ENCODE measurements at places on chromosomes 1 and 21. TPM values are rescaled to one million over a fixed set of nuclear protein-coding genes. Genes with fewer than 3 reads are reported as not detected.
A peak's percentile ranks its signal among the peaks of the same experiment; 100 is the strongest.

LCE1A gene
- total RNA-seq = 0.44 TPM

ARHGAP30 gene
- not detected for total RNA-seq

GSTM1 gene
- 19.5 TPM for total RNA-seq

ADORA1 gene
- total RNA-seq = 0.21 TPM

AMY1A gene
- total RNA-seq = not detected

SELENOF gene
- 115 TPM for total RNA-seq

MPZ gene
- total RNA-seq = 0.56 TPM

EFNA3 gene
- total RNA-seq = 4.1 TPM

ADAMTS1 gene
- 69.7 TPM for total RNA-seq

OR6K3 gene
- not detected for total RNA-seq

CD52 gene
- total RNA-seq = not detected

ITSN1 gene
- 37.7 TPM for total RNA-seq

DNA sequence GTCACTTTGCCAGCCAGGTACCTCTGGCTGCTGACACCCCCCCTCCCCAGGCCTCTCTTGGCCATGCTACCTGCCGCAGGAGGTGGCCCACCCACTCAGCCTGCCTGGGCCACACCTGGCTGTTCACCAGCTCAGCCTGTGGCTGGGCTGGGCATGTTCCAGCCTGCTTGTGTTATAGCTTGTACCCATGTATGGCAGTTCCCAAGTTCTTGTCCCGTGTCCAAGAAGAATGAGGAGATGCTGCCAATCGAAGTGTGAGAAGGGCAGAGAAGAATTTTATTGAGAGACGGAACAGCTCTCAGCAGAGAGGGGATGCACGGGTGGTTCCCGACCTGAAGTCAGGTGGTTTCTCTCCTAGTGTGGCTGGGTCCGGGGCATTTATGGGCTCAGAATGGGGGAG lies 3.9 kb upstream of the MMEL1 start:
- peak; percentile 38 for DNase-seq

- no peak for DNase-seq
Measured at GRCh38 chr21:31514598-31514997, 144.9 kb upstream of the SOD1 start.

- DNase-seq = no peak
Measured at GRCh38 chr21:29466532-29466931, 167.8 kb downstream of the BACH1 start.

DNA sequence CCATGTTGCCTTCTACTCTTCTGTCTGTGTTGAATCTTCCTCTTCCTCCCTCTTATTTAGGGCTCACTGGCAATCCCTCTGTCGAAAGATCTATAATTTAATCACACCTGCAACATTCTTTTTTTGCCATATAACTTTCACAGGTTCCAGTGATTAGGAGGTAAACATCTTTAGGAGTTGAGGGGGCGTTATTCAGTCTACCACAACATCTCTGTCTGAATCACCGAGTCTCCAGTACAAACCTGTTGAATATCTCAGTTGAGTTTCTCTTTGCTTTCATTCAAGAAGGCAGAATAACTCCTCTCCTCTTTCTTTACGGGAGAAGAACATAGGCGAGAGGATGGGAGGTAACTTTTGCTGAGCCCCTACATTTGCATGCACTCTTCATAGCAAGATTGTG lies 101.9 kb upstream of the CDC42BPA start:
- no peak for DNase-seq

GRCh38 chr1:62833529-62833928 lies 49.6 kb downstream of the ATG4C start:
- no peak for DNase-seq

DNA sequence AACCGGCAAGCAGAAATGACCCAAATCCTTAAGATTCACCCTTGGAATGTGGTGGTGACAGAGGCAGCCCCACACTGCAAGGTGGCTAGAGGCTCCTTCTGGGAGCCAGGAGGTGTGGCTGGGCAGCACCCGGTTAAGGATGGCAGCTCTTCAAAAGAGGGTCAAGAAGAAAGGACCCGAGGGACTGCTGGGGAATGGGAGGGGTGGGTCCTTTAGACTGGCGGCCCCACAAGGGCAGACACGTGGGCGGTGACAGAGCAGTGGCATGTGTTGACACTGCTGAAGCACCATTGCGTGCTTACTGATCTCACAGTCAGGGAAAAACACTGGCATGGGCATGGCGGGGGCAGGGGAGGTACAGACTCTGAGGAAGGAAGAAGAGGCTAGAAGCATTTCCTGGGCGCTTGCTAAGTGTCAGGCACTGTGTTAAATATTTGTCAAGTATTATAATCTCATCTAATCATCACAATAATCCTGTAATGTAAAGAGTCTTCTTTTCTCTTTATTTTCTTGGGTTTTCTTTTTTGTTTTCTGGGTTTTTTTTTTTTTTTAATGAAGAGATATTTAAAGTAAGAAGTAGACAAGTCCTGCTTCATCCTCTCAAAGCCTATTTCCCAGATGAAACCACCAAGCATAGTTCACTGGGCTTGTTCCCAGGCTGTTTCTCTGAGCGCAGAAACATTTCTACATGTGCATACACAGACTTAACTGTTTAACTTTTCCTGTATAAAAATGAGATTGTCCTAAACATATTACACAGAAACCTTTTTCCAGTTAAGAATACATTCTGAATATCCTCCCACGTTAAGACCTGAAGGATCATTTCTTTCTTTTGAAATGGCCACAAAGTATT lies 165.8 kb upstream of the EDN2 start:
- DNase-seq = no peak

DNA sequence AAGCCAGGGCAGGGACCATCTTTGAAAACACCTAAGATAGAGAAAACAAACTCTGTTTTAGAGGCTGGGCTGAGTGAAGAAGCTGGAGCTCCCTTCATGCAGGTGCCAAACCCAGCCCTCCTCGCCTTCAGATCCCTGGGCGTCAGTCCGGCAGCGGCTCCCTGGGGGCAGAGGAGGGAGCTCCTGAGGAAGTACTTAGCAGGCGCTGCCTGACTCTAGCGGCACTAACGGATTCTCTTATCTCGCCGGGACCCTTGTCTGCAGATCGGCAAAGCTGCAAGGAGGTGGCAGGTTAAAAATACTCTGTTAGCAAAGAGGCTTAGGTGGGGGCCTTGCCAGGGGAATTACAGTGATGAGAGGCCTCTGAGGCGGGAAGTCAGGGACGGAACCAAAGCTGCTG lies 79.6 kb downstream of the PLXNA2 start:
- no peak for DNase-seq

- no peak for DNase-seq
Measured at GRCh38 chr1:199746666-199747384, 280.7 kb upstream of the NR5A2 start.

GRCh38 chr1:114431026-114431425 lies 80.0 kb downstream of the TRIM33 start:
- no peak for DNase-seq

DNA sequence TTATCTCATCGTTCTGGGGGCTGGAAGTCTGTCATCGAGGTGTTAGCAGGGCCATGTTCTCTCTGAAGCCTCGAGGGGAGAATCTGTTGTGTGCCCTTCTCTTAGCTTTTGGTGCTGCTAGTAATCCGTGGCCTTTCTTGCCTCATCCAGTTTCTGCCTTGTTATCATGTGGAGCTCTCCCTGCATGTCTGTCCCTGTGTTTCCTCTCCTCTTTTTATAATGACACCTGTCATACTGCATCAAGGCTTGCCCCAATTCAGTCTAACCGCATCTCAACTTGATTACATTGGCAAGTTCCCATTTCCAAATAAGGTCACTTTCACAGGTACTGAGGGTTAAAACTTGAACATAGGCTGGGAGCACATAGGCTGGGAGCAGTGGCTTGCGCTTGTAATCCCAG lies 82.6 kb upstream of the CNIH3 start:
- no peak for DNase-seq

- peak; percentile 92 for DNase-seq
Measured at GRCh38 chr1:238647877-238648276, 738.5 kb upstream of the CHRM3 start.

GRCh38 chr1:40868051-40868723 lies 6.0 kb upstream of the CITED4 start:
- DNase-seq = peak; percentile 84

DNA sequence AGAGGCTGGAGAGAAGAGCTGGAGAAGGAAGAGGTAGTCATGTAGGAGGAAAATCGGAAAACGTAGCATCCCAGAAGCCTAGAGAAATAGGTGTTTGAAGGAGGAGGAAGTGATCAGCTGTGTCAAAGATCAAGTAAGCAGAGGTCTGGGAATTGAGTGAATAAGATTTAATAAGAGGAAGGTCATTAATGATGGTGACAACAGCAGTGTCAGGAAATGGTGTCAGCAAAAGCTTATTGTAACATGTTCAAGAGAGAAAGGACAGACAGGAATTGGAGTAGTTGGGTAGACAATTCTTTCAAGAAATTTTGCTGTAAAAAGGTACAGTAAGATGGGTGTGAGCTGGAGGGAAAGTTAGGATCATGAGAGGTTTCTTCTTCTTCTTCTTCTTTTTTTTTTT lies 41.6 kb upstream of the SLC6A9 start:
- DNase-seq = no peak

DNA sequence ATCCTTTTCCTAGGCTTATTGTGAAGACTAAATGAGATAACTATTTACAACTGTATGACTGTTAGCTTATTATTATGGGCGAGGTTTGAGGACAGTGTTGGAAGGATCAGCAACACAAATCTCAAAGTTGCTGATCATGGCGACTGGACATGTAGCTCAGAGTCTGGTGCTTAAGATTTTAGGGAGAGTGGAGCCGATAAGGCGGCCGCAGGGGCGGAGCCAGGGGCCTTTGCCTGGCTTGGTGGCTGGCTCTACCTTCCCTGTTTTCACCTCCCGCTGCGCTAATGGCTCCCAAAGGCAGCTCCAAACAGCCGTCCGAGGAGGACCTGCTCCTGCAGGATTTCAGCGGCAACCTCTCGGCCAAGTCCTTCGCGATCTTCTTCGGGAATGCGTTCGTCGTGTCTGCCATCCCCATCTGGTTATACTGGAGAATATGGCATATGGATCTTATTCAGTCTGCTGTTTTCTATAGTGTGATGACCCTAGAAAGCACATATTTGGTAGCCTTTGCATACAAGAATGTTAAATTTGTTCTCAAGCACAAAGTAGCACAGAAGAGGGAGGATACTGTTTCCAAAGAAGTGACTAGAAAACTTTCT lies 45.5 kb downstream of the GIPC2 start:
- no peak for DNase-seq

GRCh38 chr1:99850459-99851291 lies 514 bp downstream of the AGL start:
- DNase-seq = no peak
